Activated T-cell treated with anti-CD3 and anti-CD28 coated beads, Interleukin-2, amount 50 U/mL, for 72 hours (primary cell): ENCODE measurements at places on chromosomes 4 and X.

GRCh38 chr4:144967161-144967560 is 130.8 kb downstream of the ANAPC10 start:
- DNase-seq = no peak

DNA sequence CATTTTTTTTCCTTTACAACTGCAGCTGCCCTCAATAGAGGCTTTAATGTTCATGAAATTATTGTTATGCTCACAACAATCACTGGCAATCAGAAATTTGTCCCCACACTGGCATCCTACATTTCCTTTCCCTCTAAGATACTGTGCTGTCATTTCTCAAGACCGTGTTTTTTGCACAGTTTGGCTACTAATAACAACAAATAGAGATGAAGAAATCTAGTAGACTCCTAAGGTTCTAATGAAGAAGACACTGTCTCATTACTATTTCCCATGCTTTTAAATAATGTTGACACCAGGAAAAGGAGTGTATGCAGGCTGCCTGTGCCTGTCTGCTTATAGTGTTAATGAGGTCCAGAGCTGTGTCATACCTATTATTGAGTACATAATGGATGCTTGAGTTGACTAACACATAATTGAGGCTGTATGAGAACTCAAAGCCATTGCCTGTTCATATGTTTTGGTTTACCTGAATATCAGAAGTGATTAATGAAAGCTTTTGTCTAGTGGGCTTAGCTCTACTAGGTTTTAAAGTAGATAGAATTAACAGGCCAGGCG is 1.5 kb upstream of the EIF4E start:
- DNase-seq = no peak

- no peak for DNase-seq
Observed at GRCh38 chr4:53562409-53562808, 28.9 kb downstream of the LNX1 start.

DNA sequence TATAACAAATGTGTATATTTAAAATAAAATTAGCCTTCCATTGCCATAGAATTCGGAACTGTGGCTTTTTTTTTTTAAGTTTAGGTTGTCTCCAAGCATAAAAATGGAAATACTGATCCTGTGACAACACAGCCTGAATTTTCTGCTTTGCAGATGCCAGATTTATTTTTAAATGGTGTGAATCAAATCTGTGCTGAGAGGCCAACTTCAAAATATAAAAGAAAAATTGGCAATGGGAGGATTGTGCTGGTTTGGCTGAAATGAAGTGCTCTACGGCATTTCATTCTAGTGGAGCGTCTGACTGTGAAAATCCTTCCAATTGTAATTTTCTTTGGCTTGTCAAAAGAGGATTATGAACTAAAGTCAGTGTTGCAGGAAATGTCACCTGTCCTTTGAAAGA is 580.3 kb upstream of the ZFP42 start:
- DNase-seq = no peak

DNA sequence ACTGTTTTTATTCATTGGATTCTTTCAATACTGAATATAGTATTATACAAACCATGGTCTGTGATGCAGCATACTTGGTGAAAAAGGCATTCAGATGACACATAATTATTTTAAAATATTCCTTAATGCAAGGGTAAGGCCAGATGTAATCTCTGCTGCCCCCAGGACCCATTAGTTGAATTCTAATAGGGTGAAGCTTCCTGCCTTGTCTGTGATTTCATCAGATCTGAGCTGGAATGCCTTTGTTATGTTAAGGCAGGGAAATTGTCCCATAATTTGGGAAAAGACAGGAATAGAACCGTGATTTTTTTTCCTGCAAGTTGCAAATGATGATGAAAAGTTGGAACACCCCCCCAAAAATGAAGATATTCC is 26.1 kb downstream of the ZRSR2 start:
- DNase-seq = no peak
